Uterus (tissue), 4 donors: ENCODE measurements at places on chromosomes 7 and 10. TPM values are rescaled to one million over a fixed set of nuclear protein-coding genes. Genes with fewer than 3 reads are reported as not detected.

DNA sequence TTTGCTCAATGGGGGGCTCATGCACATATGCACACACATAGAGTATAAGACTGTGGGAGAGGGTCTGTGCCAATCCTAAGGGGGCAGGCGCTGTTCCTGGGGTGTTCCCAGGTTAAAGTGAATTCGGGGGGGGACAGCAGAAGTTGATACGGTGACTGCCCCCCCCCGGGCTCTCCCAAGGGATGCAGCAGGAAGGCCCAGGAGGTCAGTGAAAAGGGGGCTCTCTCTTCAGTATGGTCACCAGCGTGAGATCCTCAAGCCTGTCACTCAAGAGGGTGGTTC lies 32.4 kb downstream of the SPDYE6 start:
- H3K27me3 ChIP-seq = no peaks in the 10 kb centered on the region
- no peaks in the 10 kb centered on the region for H3K36me3 ChIP-seq
- H3K4me3 ChIP-seq = no peak overlapping the region
- H3K27ac ChIP-seq = no peak overlapping the region
- no peaks in the 10 kb centered on the region for H3K4me1 ChIP-seq

DNA sequence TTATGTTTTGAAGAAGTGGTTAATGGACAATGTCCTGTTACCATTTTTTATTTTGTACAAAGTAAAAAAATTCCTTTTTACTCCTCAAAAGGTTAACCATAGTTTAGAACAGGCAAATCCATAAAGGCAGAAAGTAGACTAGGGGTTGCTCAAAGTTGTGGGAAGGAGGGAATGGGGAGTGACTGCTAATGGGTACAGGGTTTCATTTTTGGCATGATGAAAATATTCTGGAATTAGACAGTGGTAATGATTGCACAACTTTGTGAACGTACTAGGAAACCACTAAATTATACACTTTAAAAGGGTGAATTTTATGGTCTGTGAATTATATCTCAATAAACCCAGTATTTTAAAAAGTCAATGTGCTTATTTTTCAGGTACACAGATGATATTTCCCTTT lies 35.4 kb upstream of the CDK14 start:
- no peak for DNase-seq
- no peaks in the 10 kb centered on the region for H3K4me1 ChIP-seq
- H3K4me3 ChIP-seq = no peak overlapping the region
- no peak overlapping the region for H3K27ac ChIP-seq

DNA sequence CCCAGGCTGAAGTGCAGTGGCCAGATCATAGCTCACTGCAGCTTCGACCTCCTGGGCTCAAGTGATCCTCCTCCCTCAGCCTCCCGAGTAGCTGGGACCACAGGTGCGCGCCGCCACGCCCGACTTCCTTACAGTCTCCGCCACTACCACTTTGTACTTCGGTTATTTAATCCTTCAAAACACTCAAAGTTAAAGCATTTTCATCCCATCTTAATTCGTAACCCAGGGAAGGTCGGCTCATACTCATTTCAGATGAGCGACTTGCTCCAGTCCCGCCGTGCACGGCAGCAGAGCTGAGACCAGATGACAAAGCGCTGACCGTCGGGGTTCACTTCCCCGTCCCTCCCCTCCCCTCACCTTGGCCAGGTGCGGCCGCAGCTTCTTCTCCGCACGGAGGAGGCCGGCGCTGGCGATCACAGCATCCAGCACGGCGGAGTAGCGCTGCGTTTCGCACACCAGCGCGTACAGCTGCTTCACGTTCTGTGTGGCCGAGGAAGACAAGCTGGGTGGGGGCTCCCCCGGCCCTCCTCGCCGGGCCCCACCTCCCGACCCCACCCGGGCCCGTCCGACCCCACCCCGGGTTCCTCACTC lies 457 bp downstream of the NSUN5 start:
- no peaks in the 10 kb centered on the region for H3K27me3 ChIP-seq
- no peaks in the 10 kb centered on the region for H3K36me3 ChIP-seq
- peak overlapping the region; percentile 57 for H3K27ac ChIP-seq
- no peak for DNase-seq
- peak overlapping the region; percentile 63 for H3K4me3 ChIP-seq
- no peaks in the 10 kb centered on the region for H3K4me1 ChIP-seq

DNA sequence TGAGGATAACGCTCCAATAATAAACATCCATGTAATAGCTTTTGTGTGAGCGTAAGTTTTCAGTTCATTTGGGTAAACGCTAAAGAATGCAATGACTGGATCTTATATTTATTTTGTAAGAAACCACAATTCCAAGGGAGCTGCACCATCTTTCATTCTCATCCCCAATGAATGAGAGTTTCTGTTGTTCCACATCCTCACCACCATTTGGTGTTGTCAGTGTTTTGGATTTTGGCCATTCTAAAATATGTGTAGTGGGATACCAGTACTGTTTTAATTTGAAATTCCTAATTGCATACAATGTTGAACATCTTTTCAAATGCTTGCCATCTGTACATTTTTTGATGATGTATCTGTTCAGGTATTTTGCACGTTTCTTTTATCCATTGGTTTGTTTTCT lies 50.9 kb upstream of the SEMA3D start:
- H3K4me1 ChIP-seq = no peaks in the 10 kb centered on the region
- no peaks in the 10 kb centered on the region for H3K36me3 ChIP-seq
- no peak overlapping the region for H3K27ac ChIP-seq

DNA sequence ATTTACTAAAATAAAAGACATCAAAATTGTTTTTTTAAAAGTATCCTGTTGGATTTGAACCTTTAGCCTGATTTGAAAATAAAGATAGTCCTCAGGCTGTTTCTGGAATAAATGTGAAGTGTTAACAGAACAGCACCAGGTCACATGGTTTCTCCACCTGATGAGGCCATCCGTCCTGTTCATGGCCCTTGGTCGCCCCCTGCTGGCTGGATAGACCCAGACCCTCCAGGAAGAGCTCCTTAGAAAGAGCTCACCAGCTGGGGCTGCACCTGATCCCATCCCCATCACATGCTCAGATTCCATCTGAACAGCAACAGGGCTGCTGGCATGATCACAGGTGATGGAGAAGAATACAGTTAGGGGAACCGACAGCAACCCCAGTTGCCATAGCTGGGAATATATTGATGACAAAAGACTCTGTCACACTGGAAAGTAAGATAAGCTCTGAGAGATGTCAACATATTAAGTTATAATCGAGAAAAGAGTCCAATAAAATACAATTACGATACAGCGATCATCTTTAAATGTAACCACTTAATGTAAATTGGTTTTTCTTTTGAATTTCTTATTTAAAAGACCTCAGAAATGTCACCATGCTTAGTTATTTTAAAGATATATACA lies 4.8 kb downstream of the OR2A14 start:
- no peak overlapping the region for H3K4me3 ChIP-seq
- H3K27ac ChIP-seq = no peak overlapping the region
- no peaks in the 10 kb centered on the region for H3K4me1 ChIP-seq
- no peaks in the 10 kb centered on the region for H3K27me3 ChIP-seq
- H3K36me3 ChIP-seq = no peaks in the 10 kb centered on the region
- peak; percentile 84 for DNase-seq

The SORBS1 gene
- 422 TPM for total RNA-seq

The PIP gene
- not detected for total RNA-seq
